SK-MEL-5 (cell line): ENCODE measurements at places on chromosomes 11 and 22. TPM values are rescaled to one million over a fixed set of nuclear protein-coding genes. Genes with fewer than 3 reads are reported as not detected.

DNA sequence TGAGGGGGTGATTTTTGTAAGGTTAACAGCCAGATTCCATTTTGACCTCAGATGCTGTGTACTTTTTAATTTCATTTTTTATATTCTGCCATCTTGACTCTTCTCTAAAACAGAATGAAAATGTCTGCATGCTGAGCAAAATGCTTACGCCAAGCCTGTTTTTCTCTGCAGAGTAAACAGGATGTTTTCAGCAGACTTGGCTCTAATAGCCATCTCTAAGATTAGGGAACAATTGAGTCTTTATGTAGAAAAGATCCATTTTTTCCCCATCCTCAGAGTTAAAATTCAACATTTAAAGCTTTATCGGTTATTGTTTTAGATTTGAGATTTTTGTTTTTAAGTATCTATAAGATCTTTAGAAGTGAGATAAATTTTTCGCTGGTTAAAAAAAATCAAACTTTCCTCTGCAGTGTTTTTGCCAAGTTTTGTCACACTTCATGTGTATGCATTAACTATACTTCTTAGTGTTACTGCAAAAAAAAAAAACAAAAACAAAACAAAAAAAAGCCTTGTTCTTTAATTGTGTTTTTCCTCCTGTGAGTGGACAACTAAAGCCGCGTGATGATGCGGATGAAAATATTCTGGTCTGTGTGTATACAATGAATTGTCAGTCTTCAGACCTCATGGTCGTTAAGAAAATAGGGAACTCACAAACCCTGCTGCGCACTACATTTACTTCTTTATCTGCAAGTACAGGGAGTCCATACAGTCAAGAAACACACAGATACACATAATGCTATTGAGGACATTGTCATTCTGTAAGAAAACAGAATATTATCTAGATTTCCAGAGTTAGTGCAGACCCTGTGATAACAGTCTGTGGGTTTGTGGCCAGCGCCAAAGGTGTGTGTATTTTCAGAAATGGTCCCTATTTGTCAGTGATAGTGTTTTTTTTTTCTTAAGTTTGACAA, 17.5 kb upstream of the ADSL start:
- peak; percentile 99 for DNase-seq

- DNase-seq, result no peak
Measured at GRCh38 chr11:70333261-70333660, 62.8 kb downstream of the PPFIA1 start.

DNA sequence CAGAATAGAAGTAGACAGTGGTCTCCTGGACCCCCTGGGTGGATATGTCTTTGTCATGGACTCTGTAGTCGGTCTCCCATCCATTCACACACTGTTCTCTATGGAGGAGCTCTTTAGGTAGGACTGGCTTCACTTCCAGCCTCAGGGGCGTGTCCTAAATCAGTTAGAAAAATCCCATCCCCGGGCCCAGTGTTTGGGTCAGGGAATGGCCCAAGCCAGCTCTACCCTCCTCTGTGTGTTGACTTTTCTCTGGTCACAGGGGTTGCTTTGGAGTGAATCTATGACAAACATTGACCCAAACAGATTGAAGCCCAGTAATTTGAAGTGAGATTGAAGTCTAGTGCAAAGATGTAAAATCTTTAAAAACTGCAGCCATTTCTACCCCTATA, 34.0 kb downstream of the WEE1 start:
- DNase-seq, result no peak

- DNase-seq, result no peak
Measured at GRCh38 chr11:79046366-79046765, 394.5 kb downstream of the TENM4 start.

- no peak for DNase-seq
Measured at GRCh38 chr11:133443206-133443747, 89.0 kb downstream of the OPCML start.

DNA sequence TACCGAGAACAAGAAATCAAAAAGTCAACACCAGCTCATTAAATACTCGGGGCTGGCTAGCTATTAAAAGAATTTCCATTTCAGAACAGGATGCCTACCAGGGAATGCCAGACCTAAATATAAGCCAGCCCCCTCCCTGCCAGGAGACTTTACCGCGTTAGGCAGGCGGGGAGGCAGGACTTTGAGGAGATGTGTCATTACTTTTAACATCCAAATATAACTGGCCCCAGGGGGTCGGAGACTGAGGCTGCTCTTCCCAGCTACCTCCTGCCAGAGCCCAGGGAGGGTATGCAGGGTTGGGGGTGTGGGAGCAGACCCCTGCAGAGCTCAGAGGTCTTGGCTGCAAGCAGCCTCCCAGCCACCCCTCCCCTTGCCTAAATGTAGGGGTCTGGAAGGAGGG, 183.5 kb downstream of the DSCAML1 start:
- no peak for DNase-seq

STIP1 gene
- total RNA-seq, result 218 and 248 TPM in 2 replicates

HNRNPUL2 gene
- total RNA-seq, result 4.1 and 5.1 TPM in 2 replicates

SCGB1C1 gene
- not detected in 2 replicates for total RNA-seq

- DNase-seq, result no peak
Measured at GRCh38 chr11:2952290-2952689, 23.1 kb upstream of the PHLDA2 start.

DNA sequence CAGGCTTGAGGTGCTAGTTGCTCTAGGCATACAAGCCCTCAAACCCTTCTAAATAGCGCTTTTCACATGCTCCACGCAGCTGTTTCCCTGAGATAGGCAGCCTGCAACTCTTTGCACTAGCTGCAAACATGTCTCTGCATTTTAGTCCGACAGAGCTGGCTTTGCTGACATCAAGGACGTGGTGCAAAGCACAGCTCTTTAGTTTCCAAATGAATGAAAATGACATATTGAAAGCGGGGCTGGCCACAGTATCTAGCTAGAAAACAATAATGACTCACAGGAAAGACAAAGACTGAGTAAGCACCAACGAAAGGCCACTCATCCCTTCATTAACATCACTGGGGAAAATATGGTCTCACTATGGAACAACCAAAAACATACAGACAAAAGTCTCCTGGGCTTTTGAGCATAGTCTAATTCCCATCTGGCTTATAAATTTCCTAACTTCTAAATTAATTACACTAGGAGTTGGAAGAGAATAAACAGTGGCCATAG, 15.3 kb upstream of the ZC3H12C start:
- DNase-seq, result no peak

GRCh38 chr11:15883455-15883920, 472.9 kb downstream of the SOX6 start:
- no peak for DNase-seq

TPP1 gene
- total RNA-seq, result 84.3 and 91.7 TPM in 2 replicates

GRCh38 chr11:56885177-56885576, 103.5 kb upstream of the OR5AK2 start:
- DNase-seq, result peak; percentile 72

GRCh38 chr11:128705124-128705920, 11.4 kb downstream of the FLI1 start:
- DNase-seq, result peak; percentile 10

DNA sequence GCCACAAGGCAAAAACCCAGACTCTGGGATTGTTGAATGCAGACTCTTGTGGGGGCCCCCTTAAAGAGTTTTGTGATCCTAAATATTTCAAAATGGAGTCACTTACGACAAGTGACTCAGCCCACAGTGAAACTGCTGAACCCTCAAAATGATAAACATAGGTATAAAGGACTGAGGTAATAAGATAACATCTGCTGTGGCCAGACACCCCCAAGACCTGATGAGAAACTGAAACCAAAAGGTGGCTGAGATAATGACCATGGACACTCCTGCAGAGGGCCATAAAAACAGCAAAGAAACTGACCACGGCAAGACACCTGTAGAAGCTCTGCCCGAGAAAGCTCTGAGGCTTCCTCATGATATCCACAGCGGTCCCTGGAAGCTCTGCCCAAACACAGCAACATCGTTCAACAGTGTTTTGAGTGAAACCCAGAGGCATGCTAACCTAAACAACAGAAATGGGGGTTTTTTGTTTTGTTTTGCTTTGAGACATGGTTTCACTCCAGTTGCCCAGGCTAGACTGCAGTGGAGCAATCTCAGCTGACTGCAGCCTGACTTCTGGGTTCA, 1.6 kb upstream of the PLAAT4 start:
- DNase-seq, result no peak

GRCh38 chr11:110497231-110497978, 67.7 kb downstream of the FDX1 start:
- DNase-seq, result no peak

DNA sequence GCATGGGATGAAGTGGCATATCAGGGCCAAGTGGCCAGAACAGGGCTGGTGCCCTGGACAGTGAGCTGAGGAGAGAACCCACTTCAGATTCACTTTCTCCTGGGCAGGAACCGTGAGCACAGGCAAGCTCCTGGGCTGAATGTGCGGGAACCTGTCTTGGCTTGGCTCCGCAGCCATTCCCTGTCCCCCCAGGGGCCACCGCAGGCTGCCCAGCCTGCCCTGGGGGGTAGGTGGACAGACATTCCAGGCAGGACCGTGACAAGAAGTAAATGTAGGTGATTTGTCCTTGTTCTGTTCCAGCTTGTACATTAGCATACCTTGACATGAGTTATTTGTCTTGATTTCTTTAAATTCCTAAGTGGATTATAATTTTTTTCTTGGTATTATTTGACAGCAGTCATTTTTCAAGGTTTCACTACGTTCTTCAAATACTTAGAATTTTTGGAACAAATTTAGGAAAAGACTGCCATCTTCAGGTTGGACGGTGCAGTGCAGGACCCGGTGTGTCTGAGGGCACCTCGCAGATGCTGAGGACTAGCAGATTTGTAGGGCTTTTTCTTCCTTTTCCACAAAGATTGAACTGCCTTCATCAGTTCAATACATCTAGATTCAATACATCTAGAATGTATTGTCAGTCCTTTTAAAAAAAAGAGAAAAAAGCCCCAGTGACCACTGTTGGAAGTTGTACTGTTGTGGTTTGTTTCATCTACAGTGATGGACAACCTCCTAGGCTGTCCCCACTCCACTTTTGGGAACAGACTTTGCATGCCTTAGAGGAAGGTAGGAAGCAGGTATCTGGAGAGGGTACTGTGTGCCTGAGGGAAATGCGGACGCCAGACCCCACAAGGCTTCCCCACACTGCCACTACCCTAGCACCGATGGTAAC, 115.1 kb upstream of the RASSF10 start:
- DNase-seq, result peak; percentile 68

- no peak for DNase-seq
Measured at GRCh38 chr11:113124578-113124977, 163.4 kb downstream of the NCAM1 start.

LMO1 gene
- 0.29 TPM in 1 of 2 replicates, not detected in the other for total RNA-seq

DNA sequence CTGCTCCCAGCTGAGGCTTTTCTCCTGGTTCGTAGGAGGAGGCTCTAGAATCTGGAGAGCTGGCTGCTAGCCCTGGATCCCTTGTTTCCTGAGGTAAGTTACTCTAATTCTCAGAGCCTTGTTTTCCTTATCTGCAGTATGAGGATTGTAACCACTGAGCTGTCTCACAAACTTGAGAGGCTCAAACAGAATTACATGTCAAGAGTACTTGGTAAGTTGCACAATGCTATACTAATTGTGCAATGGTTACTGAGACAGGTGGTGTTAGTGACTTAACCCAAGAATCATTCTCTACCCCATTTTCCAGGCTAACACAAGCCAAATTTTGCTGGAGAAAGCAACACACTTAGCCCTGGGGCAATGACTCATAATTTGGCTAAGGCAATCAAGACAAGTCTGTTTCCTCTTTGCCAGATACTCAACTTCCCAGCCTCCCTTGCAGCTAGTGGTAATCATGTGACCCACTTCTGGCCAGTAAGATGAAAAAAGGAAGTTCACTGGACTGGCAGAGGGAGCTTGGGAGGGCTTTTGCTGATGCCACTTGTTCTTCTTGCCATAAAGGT, 348.0 kb downstream of the TENM4 start:
- DNase-seq, result peak; percentile 35

GRCh38 chr11:67401495-67402191, at the start of gene PPP1CA:
Gene PPP1CA (minus strand): TSS chr11:67401858. CDS start chr11:67401782, 76 bp downstream.
- DNase-seq, result peak; percentile 77

OR1S1 gene
- total RNA-seq, result not detected in 2 replicates

BRSK2 gene
- total RNA-seq, result 4.5 and 8.2 TPM in 2 replicates
